Cardiac muscle cell (in vitro differentiated cells and primary cell): ENCODE measurements at places on chromosomes 3 and 15. TPM values are rescaled to one million over a fixed set of nuclear protein-coding genes. Genes with fewer than 3 reads are reported as not detected.
A peak's percentile ranks its signal among the peaks of the same experiment; 100 is the strongest.

Gene TMC3
- total RNA-seq, result 0.21 and 0.32 TPM in 2 replicates

- peak overlapping the region; percentile 47 for H3K4me3 ChIP-seq
- no peaks in the 10 kb centered on the region for H3K4me1 ChIP-seq
- peaks cover 15% of the 10 kb centered on the region for H3K27me3 ChIP-seq
Measured at GRCh38 chr3:77038468-77038929, 1.4 kb upstream of the ROBO2 start.

DNA sequence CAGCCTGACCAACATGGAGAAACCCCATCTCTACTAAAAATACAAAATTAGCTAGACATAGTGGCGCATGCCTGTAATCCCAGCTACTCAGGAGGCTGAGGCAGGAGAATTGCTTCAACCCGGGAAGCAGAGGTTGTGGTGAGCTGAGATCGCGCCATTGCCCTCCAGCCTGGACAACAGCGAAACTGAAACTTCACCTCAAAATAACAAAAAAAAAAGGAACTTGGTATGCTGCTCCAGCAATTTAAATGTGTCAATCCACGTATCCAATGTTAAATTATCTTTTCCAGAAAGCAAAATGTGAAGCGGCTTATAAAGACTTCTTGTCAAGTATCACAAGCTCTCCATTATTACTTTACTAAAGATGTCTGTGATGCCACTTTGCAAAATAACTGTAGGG lies 9.9 kb upstream of the ARIH1 start:
- no peaks in the 10 kb centered on the region for H3K4me1 ChIP-seq
- no peak overlapping the region for H3K4me3 ChIP-seq
- DNase-seq, result no peak
- no peaks in the 10 kb centered on the region for H3K27me3 ChIP-seq
- H3K36me3 ChIP-seq, result no peaks in the 10 kb centered on the region

GRCh38 chr15:99202176-99202552 lies 47.2 kb downstream of the TTC23 start:
- no peaks in the 10 kb centered on the region for H3K4me1 ChIP-seq
- peaks cover 3% of the 10 kb centered on the region for H3K36me3 ChIP-seq
- H3K27ac ChIP-seq, result no peak overlapping the region
- DNase-seq, result no peak
- no peak overlapping the region for H3K4me3 ChIP-seq

DNA sequence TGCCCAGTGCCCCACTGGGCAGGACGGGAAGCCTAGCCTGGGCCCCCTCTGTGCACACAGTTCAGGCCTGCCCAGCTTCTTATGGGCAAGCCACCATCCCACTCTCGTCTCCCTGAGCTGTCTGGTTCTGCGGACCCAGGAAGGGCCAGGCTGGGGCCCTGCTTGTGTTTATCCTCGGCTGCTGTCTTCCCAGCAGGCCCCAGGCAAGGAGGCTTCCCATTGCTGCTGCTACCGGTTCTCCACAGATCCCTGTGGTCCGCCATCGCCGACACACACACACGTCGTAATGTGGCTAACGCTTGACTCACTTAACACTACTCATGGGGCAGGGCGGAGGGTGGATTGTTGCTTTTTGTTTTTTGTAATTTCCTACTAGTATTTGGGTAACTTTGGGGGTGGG lies 52.4 kb upstream of the SLC6A1 start:
- no peaks in the 10 kb centered on the region for H3K4me1 ChIP-seq
- no peak overlapping the region for H3K27ac ChIP-seq
- no peaks in the 10 kb centered on the region for H3K27me3 ChIP-seq
- H3K4me3 ChIP-seq, result no peak overlapping the region

GRCh38 chr3:72018343-72018984 lies 233.5 kb upstream of the PROK2 start:
- peak; percentile 38 for DNase-seq
- H3K4me3 ChIP-seq, result no peak overlapping the region
- H3K36me3 ChIP-seq, result no peaks in the 10 kb centered on the region
- H3K27me3 ChIP-seq, result no peaks in the 10 kb centered on the region
- peak overlapping the region; percentile 52 for H3K27ac ChIP-seq

DNA sequence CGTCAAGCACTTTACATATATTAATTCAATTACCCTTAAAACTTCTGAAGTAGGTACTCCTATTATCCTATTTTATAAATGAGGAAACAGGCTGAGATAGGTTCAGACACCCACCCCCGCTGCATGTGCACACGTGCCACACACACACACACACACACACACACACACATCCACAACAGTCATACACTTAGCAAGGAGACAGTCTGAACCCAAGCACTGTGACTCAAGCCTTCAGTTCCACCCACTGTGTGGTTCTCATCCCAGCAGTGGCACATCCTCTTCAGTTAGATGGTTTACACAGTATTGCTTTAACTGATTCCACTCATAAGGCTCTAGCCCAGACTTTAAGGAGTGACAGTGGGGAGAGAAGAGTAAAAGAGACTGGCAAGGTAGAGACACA lies 91.1 kb upstream of the FGF7 start:
- no peaks in the 10 kb centered on the region for H3K36me3 ChIP-seq
- H3K4me1 ChIP-seq, result no peaks in the 10 kb centered on the region
- no peak overlapping the region for H3K4me3 ChIP-seq
- no peak overlapping the region for H3K27ac ChIP-seq

Gene MLF1
- 113 and 121 TPM in 2 replicates for total RNA-seq

Gene DAZL
- total RNA-seq, result not detected in 2 replicates

DNA sequence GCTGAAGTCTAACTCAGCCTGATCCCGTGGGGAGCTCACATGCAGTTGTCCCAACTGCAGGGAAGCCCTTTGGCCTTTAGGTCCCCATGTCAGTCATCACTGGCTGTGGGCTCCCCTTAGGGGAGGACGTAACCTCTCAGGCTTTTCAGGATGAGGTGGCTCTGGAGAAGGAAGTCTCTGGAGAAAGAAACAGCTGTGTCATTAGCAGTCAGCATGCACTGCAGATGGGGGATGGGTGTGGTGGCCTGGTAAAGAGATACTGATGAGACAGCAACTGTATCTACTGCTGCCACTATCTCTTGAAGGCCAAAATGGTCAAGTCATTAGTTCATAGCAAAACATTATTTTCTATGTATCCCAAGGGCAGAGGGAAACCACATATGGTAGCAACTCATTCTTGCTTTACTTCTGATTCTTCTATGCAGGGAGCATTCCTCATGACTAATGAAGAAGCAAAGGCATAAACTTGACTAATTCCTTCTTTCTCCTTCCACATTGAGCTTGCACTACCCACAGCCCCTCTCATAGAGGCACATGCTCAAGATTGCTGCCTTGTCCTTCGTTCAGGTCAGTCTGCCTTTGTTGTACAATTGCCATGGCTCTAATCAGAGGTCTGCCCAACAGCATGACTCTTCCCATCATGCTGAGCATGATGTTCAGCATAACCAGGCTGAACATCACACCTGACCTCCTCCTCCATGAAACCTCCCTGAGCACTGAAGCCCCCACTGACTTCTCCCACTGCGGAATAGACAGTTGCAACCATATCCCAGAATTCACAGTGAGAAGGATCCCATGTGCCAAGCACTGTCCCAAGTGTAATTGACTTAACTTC lies 47.8 kb upstream of the TMEM158 start:
- H3K27ac ChIP-seq, result no peak overlapping the region
- no peak overlapping the region for H3K4me3 ChIP-seq
- DNase-seq, result no peak
- H3K27me3 ChIP-seq, result no peaks in the 10 kb centered on the region

Gene ARPP21
- total RNA-seq, result 0.32 TPM in 1 of 2 replicates, not detected in the other

DNA sequence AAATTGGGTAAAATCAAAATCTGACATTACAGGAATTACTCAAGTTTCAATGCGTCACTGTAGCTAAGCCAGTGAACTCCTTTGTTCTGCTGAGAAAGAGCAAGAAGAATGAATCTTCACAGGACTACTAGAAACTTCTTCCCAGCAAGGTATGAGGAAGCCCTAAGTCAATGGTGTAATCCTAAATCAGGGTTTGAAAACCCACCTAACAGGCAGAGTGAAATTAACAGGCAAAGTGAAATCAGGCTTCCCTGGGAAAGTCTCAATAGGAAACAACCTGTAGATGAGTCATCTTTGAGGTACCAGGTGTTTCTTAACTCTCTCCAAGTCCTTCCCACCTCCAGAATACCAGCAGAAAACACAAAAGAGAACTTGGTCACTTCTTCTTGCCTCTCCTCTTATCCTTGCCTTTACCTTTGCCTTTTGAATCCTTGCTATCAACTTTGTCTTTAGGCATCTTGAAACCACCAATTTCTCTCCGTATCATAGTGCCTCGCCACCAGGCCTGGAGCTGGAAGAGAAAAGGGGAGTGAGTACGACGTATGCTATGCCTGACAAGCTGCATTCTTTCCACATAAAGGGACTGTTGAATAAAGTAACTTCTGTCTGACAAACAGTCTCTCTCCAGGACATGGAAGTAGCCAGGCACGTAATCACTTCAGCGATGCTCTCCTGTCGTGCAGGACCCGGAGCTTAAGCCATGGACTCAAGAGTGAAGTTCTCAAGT lies 60.6 kb upstream of the RPL35A start:
- H3K36me3 ChIP-seq, result no peaks in the 10 kb centered on the region
- DNase-seq, result no peak
- no peaks in the 10 kb centered on the region for H3K4me1 ChIP-seq
- H3K27ac ChIP-seq, result no peak overlapping the region
- no peaks in the 10 kb centered on the region for H3K27me3 ChIP-seq

DNA sequence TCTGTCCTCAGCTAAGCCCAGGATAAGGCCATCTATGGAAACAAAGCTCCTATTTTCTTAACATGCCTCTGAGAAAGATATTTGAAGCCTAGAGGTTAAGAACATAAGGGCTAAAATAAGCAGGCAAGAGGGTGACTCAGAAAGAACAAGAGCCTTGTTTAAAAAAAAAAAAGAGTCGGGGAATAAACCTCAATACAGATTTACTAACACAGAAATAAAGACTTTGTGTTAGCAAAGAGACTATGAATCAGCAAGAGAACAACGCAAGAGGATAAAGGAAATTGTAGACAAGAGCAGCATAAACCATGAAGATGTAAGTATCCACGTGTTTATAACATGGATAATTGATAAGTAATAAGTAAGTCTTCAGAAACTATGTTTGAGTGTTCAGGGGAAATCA lies 36.0 kb downstream of the RAB27A start:
- peak overlapping the region; percentile 58 for H3K27ac ChIP-seq
- H3K27me3 ChIP-seq, result no peaks in the 10 kb centered on the region
- no peak overlapping the region for H3K4me3 ChIP-seq
- peaks cover 18% of the 10 kb centered on the region for H3K4me1 ChIP-seq

Gene POPDC2
- total RNA-seq, result 180 and 214 TPM in 2 replicates
